ENCODE measurements at places on chromosomes 1 and 21. TPM values are rescaled to one million over a fixed set of nuclear protein-coding genes. Genes with fewer than 3 reads are reported as not detected.
A peak's percentile ranks its signal among the peaks of the same experiment; 100 is the strongest.

DNA sequence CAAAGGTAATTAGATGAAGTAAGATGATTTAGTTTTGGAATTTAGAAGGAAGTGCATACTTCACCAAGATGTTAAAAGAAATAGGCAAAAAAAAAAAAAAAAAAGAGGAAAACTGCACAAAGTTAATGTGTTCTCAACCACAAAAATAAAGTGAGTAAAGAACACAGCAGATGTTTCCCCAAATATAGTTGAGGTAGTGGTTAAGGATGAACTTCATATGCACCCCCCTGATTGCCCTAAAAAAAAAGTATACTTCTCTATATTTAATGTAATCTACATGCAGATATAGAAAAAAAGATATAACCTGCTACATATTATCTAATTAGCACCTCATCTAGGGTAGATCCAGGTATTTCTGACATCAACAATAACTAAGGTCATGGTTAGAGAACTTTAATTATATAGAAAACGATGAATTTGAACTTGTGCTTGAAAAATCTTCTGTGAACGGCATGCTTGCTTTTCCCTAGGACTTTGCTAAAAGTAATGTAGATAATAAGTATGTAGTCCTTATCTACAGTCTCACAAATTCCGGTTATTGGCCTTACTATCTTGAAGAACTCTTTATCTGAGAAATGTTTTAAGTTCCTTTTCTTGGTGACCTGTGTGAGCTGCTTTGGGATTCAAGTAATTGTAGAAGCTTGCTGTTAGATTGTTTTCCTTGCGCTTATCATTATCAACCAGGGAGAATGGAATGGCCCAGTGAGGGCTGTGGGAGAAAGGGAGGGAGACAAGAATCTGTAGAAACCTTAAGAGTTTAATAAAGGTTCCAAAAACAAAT is 70.1 kb upstream of the LRRC7 start:
- DNase-seq = no peak

The BTBD8 gene
- 3.7 TPM for total RNA-seq

The TMEM200B gene
- total RNA-seq = not detected

DNA sequence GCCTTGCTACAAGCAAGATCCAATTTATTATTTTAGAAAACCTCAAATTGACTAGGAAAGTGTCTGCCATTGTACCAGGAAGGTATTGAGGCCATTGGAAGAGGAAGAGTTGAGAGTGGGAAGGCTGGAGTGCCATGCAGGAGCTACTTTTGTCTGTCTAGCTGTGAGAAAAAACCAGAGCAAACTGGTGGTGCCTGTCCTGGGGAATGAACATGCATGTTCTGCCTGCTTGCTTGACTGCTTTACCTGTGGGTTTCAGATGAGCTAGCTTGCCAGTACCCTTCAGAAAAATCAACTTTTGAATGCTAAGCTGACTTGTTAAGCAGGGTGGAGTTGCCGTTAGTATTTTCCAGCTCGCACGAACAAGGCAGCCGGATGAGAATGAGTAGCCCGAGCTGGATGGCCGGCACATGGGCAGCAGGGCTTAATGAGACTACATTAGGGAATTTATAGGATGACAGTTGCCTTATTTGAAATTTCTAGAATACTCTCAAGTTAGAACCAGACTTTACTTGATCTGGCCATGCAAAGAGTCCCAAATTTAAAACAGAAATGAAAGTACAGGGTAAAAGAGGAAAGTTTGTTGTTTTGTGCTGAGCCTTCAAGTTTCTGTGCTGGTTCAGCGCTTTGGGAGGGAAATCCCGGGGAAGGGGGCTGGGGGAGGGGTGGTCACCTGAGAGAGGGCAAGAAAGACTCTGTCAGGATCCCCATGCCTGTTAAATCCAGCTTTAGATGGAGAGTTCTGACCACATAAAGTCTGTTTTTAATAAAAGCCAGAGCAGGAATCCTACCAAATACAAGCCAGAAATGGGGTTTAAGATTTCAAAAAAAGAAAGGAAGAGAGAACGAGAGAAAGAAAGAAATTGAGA is 29.6 kb upstream of the C1orf105 start:
- DNase-seq = no peak

- peak; percentile 58 for DNase-seq
Measured at GRCh38 chr21:37367703-37368540, 1.3 kb downstream of the DYRK1A start.

- no peak for DNase-seq
Measured at GRCh38 chr1:174871886-174872285, 127.9 kb upstream of the CACYBP start.

The WNT3A gene
- total RNA-seq = not detected

All from activated CD4-positive, alpha-beta memory T cell treated with anti-CD3 and anti-CD28 coated beads, Interleukin-2, amount 10 ng/mL, durations not matched to agents 7 days and 5 days (primary cell).